ENCODE measurements at places on chromosomes 11 and 22.

- DNase-seq: no peak
Observed at GRCh38 chr11:122685041-122685440, 29.5 kb downstream of the UBASH3B start.

- DNase-seq: no peak
Observed at GRCh38 chr11:48078689-48079088, 98.3 kb downstream of the PTPRJ start.

- no peak for DNase-seq
Observed at GRCh38 chr11:34351687-34352469, 5.9 kb downstream of the ABTB2 start.

DNA sequence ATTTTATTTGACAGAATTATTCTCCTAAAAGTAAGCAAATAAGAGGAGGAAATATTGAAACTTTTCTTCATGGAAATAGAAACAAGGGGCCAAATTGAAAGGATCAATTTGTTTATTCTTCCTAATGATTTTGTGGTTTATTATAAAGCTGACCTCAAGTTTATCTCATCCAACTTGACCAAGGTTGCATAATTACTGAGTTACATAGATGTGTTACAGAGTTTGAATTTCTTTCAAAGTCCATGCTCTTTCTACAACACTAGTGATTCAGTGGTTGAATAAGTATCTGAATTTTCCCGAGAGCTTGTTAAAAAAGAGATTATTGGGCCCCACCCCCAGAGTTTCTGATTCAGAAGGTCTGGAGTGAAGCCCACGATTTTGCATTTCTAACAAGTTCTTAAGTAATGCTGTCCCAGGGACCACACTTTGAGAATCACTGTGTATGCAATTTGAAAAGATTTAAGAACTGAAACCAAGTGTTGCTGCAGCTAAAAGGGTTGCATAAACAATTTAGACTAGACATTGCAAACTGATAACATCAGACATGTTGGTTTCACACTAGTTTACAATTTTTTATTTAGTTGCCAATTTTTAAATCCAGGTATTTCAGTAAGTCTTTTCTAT lies 485.7 kb upstream of the ANO5 start:
- DNase-seq: no peak

- DNase-seq: no peak
Observed at GRCh38 chr11:16434036-16434435, 77.7 kb upstream of the SOX6 start.

GRCh38 chr11:124643605-124644425 lies 21.2 kb downstream of the TBRG1 start:
- no peak for DNase-seq

DNA sequence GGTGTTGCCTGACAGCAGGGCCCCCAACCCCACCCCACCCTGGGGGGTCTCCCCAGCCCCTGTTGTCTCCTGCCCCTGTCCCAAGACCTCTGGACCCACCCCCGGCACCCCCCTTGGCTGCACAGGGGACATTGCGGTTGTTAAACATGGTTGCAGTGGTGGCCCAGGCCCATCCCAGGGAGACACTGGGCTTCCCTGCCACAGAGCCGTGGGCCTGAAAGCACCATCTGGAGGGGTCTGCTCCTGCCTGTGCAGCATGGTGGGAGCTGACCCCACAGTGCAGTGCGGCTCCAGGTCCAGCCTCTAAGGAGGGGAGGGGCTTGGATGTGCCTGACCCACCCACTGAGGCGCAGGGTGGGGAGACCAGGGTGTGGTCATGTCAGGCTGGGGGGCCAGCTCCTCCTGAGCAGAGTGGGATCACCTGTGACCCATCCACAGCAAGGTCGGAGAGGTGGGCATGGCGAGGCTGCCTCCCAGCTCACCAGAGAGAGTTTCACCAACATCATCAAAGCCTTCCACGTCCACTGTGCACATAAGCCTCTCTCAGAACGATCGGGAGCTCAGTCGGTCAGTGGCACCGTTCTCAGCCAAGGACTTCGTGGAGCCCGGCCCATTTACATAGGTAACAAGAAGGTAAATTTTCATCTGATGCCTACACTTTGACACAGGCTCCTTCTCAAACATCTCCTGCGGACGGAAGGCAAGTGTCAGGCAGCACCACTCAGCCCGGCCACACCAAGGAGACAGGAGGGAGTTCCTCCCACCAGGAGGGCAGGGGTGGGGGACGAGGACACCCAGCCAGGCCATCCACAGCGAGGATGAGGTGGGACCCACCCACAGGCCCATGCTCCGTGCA lies 201.1 kb downstream of the BRD1 start:
- DNase-seq: no peak

- DNase-seq: no peak
Observed at GRCh38 chr11:61609000-61609979, 28.4 kb upstream of the SYT7 start.

Data from BE2C (cell line).